ENCODE measurements at places on chromosomes 2 and 18.
A peak's percentile ranks its signal among the peaks of the same experiment; 100 is the strongest.

DNA sequence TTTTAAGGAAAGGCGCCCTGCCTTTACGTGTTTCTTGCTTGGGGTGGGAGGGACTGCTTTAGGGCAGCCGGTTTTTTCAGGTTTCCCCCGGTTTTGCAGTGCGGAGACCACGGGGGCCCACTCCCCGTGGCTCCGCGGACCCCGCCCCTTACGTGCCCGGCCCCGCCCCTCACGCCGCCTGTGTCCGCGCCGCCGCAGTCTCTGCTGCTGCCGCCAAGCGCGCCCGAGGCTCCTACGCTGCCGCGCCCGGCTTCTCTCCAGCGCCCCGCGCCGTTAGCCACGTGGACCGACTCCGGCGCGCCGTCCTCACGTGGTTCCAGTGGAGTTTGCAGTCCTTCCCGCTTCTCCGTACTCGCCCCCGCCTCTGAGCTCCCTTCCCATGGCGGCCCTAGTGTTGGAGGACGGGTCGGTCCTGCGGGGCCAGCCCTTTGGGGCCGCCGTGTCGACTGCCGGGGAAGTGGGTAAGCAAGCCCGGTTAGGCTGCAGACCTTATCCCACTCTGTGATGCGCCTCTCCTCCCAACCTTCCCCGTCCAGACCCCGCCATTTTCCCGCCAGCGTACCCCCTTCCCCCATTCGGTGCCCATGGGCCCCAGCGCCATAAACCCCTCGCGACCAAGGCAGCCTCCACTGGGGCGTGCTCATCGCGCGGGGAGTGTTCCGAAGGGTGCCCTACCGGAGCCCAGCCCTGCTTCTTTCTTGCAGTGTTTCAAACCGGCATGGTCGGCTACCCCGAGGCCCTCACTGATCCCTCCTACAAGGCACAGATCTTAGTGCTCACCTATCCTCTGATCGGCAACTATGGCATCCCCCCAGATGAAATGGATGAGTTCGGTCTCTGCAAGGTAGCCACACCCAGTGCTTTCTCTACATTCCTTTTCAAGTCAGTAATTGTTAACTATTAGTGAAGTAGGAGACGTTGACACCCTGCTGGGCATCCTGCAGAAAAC lies at the start of gene CAD:
TSS of gene CAD (plus strand) at position 197 of the 949 bp plus-strand sequence. CDS start at position 380, 183 bp downstream.
- DNase-seq, result peak; percentile 64

DNA sequence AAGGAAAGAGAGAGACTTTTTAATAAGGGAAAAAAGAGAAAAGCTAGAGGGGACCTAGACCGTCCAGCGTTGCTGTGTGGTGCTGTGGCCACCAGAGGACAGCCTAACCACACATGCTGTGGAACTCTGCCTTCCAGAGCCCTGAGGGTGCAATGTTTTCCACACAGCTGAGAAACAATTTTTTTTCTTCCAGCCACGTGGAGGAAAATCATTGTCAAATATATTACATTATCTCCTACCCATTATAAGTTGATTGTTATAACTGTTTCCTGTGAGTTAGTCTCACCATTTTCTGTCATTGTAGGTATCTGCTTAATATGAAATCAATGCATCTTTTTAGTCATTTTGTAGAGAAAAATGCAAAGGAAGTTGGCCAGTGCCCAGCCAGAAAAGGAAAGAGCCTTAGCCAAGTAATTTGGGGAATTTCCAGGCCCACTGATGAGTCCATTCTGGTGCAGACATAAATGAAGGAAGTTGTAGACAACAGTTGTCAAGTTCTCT lies 5.9 kb upstream of the MRPL19 start:
- peak; percentile 34 for DNase-seq

DNA sequence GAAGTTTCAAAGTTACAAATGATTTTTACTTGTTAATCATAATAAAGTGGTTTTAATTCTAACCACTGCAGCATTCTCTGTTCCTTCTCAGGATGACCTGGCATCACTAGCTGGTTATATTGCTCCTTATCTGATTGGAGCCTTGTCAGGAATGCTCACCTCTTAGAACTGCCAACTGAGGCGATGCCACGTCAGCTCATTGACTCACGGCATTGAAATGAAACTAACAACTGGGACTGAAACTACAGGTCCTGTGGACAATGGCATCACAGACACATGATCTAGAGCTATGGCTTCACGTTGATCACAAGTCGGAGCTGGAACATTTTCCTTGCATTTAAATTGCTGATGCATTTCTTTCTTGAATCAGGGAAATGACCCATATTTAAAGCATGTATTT lies 54.9 kb upstream of the MAP2 start:
- no peak for DNase-seq

GRCh38 chr2:234771176-234771575 lies 180.6 kb upstream of the SH3BP4 start:
- no peak for DNase-seq

All from stimulated activated CD4-positive, alpha-beta T cell treated with anti-CD3 and anti-CD28 coated beads, Interleukin-15, amount 100 ng/mL, for 1 hour (primary cell).